Stimulated activated CD4-positive, alpha-beta T cell treated with anti-CD3 and anti-CD28 coated beads, TNF-alpha, amount 100 ng/mL, for 4 hours (primary cell): ENCODE measurements at places on chromosomes 1 and 21.
A peak's percentile ranks its signal among the peaks of the same experiment; 100 is the strongest.

- DNase-seq, result no peak
Measured at GRCh38 chr1:41890825-41891198, 27.9 kb downstream of the HIVEP3 start.

DNA sequence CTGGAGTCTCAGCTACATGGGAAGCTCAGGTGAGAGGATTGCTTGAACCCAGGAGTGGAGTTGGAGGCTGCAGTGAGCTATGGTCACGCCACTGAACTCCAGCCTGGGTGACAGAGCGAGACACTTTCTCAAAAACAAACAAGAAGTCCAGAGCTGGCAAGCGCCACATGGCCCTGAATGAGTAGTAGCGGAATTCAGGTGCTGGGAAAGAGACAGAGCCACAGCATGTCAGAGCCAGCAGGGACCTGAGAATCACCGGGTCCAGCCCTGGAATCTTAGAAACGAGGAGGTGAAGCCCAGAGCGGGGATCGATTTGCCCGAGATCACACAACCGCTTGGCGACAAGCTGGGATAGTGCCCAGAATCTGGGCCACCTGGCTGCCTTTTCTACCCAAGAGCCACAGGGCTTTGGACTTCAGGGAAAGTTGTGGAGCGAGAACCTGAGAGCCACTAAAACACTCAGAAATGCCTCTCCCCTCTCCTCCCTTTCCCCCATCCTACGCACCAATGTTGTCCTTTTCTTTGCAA is 9.8 kb downstream of the ARL8A start:
- no peak for DNase-seq

GRCh38 chr1:6359216-6360116 is 34.1 kb downstream of the ACOT7 start:
- DNase-seq, result no peak

- DNase-seq, result no peak
Measured at GRCh38 chr1:27153549-27153886, 1.4 kb downstream of the SLC9A1 start.

GRCh38 chr1:96475903-96476302 is 245.7 kb upstream of the PTBP2 start:
- no peak for DNase-seq

- no peak for DNase-seq
Measured at GRCh38 chr1:5508669-5509330, 483.4 kb downstream of the NPHP4 start.

- DNase-seq, result no peak
Measured at GRCh38 chr1:64975127-64975526, 8.8 kb upstream of the JAK1 start.

DNA sequence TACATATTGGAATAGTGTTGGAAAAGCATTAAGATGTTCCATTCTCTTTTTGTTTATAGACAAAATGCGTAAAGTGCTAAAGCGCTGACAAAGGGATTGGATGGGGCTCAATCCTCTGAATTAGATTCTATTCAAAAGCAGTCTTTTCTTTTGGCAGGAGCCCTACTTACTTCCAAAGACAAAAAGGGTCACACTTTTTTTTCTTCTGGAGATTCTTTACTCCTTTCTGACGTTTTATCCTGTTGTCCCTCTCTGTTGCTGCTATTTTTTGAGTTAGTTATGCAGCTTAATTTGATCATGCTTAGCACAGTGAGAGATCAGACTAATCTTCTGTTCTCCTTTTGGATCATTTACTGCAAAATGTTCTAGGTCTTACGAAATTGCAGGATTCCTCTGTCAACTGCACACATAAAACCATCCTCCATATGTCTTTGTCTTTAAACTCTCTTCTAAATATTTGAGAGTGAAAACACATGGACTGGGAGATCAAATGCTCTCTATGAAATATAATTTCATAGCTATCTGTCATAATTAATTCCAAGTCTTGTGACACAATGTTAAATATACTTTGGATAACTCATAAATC is 656.4 kb upstream of the ADGRL2 start:
- no peak for DNase-seq

GRCh38 chr1:162676750-162677149 is 44.5 kb downstream of the DDR2 start:
- no peak for DNase-seq

GRCh38 chr1:231210126-231210525 is 30.9 kb upstream of the GNPAT start:
- no peak for DNase-seq

GRCh38 chr1:187634940-187635339 is 806.2 kb downstream of the PLA2G4A start:
- DNase-seq, result no peak

DNA sequence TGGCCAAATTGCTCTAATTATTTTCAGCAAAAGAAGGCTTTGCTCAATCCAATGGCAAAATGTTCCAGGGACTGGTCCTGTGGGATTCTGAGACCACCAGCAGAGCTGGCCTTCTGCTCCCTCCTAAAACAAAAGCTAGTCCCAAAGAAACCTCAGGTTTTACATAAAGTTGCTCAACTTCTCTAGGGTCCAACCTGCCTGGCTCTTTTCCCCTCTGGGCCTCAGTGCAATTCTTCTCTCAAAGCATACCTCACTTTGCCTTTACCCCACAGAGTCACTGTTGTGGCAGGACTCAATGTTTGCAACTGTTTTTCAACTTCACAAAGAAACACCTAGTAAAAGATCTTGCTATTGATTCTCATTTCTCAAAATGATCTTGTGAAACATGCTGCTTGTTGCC is 39.8 kb downstream of the TBX15 start:
- no peak for DNase-seq

- DNase-seq, result no peak
Measured at GRCh38 chr1:74437035-74437434, 75.4 kb downstream of the LRRC53 start.

GRCh38 chr1:178796013-178796412 is 71.0 kb downstream of the RALGPS2 start:
- DNase-seq, result no peak

- DNase-seq, result no peak
Measured at GRCh38 chr1:6123083-6123482, 57.0 kb downstream of the CHD5 start.

DNA sequence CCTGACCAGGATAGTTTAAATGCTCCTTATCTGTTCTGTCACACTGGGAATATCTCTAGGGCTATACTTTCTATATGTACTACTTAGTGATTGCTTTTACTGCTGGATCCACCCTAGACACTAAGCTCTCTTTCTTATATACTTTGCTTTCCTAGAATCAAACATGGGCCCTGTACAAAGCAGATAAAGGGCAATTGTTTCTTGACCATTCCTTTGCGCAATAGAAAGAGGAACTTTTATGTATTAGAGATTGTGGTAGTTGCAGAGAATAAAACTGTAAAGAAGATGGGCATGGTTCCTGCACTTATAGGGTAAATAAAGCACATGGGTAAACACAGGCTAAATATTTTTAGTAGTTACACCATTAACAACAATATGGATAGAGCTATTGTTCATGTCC is 58.8 kb downstream of the ATP6V1G3 start:
- no peak for DNase-seq

DNA sequence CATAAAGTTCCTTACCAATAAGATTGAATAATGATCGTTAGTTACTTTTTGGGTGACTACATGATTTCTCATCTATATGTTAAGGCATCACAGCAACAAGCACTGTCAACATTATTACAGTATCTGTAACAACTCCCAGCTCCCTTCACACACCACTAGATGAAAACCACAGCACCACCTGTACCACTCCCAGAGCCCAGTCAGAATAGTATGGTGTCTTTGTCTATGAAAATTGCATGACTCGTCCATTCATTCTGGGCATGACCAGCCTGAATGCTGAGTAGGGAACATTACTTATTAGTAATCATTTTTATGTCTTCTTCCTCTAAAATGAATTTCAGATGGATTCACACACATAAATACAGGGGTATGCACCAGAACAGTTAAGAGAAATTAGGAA is 7.0 kb downstream of the OLFML2B start:
- DNase-seq, result no peak

- no peak for DNase-seq
Measured at GRCh38 chr1:158951956-158952355, 20.6 kb downstream of the PYHIN1 start.

DNA sequence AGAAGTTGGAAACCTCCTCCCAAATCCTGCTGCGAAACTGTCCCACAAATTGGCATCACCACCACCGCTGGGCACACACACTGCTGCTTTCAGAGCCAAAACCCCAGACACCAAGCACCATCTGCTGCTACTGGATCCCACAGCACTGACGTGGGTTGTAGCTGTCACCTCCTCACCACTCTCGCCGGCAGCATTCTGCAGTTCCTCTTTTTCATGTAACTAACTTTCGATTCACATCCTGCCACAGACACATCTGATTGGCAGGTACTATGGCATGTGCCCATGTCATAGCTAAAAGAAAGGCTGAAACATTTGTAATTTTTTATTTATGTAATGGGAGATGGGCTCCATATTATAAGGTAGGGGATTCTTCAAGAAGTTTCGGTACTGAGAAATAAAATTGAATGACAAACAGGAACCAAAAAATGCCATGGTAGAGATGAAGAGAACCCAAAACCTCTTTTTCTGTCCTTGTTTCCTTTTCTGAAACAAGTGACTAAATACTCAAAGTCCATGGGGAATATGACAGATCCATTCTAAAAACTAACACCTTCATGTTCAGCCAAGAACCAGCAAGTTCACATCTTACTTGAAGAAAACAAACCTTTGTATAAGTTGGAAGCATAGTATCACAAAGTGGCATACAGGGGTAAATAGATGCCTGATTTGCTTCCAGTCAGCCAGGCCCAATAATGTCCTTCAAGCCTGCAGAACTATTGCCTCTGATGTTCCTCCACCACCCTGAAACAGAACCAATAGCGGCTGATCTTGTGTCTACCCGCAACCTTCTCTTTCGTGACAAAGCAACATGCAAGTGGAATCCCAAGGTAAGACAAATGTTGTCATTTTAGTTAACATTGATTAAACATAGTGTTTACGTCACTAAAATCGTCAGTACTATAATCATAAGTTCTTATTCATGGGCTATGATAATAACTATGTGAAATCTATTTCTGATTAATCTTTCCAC is 26.6 kb upstream of the RGS13 start:
- DNase-seq, result peak; percentile 19

DNA sequence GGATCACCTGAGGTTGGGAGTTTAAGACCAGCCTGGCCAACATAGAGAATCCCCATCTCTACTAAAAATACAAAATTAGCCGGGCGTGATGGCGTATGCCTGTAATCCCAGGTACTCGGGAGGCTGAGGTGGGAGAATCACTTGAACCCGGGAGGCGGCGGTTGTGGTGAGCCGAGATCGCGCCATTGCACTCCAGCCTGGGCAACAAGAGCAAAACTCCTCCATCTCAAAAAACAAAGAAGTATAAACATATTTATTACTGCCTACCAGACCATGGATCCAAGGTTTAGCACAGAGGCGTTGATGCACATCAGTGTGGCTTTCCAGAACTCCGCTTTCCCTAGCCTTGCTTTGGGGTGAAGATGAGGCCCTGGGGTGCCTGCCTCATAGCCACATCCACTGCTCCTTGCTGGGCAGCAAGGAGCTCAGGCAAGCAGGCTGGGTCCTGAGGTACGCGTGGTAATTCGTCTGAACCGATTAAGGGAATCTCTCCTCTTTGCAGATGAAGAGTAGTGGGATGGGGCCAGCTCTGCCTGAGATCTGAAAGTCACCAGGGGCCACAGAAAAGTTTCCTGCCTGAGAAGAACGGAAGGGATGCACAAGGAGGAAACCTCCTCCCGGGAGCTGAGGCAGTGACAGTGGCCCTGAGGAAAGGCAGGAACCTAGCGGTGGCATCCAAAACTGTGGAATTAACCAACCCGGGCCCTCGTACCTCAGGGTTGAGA is 52.3 kb upstream of the LBR start:
- no peak for DNase-seq

DNA sequence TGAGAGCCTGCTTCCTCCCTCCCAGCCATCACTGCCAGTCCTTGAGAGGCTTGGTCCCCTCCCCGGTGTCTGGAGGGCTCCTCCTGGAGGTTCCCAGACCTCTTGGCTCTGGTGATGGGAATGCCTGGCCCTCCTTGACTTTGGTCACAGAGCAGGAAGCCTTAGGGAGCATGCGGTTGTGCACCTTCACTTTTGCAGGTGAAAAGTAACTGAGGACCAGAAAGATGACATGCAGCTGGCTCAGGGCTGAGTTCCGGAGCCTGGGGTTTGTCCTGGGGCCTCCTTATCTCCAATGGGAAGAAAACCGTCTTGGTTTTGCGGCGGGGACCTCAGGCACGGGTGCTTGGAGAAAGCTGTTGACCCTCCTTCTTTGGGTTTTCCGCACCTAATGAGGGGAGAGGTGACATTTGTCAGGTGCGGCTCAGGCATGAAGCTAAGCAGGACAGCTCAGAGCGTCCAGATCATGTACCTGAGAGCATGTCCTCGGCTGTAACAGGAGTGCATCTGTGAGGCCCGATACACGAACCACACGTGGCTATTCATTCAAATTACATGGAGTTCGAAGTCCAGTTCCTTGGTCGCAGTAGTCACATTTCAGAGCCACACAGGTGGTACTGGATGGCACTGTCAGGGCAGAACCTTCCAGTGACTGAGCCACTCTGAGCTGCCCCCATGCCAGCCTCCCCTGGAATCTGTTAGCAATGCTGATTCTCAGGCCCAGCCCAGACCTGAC is 608 bp upstream of the MX2 start:
- no peak for DNase-seq

DNA sequence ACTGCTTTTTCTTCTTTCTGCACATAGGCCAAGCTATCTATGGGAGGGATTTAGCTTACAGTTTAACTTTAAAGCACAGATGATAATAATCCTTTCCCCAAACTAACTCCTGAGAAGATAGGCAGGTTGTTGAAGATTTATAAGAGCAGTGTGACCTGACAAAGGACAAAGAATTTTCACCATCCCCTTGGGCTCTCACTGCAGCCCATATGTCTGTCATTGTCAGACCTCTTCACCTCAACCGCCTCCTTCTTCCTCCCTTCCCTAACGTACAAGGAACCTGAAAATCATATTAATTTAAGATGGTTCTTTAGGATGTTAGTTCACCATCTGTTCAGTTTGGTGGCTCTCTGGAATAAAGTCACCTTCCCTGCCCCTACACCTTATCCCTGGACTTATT is 5.0 kb downstream of the RNU1-2 start:
- DNase-seq, result no peak

- DNase-seq, result no peak
Measured at GRCh38 chr1:241934201-241934848, 23.2 kb upstream of the BECN2 start.

GRCh38 chr1:180724055-180724454 is 92.2 kb downstream of the XPR1 start:
- no peak for DNase-seq
